ENCODE measurements at places on chromosomes 11 and 22. TPM values are rescaled to one million over a fixed set of nuclear protein-coding genes. Genes with fewer than 3 reads are reported as not detected.

NCAM1 gene
- 4.1 TPM for total RNA-seq

RNASEH2C gene
- total RNA-seq: 21.8 TPM

ANGPTL5 gene
- 0.40 TPM for total RNA-seq

OR52N4 gene
- total RNA-seq: 0.28 TPM

FBLN1 gene
- 357 TPM for total RNA-seq

GPR83 gene
- not detected for total RNA-seq

CTSD gene
- total RNA-seq: 388 TPM

TMPRSS5 gene
- 1.8 TPM for total RNA-seq

CNGA4 gene
- 12.0 TPM for total RNA-seq

SCUBE2 gene
- 27.6 TPM for total RNA-seq

DEPDC7 gene
- total RNA-seq: 6.1 TPM

PDXP gene
- 7.4 TPM for total RNA-seq

RTN4R gene
- total RNA-seq: 2.6 TPM

TRPC6 gene
- 66.5 TPM for total RNA-seq

OR8G1 gene
- total RNA-seq: not detected

ADM gene
- 43.6 TPM for total RNA-seq

All from lung (tissue), 17 donors.